ENCODE measurements at places on chromosomes 2 and 18.

DNA sequence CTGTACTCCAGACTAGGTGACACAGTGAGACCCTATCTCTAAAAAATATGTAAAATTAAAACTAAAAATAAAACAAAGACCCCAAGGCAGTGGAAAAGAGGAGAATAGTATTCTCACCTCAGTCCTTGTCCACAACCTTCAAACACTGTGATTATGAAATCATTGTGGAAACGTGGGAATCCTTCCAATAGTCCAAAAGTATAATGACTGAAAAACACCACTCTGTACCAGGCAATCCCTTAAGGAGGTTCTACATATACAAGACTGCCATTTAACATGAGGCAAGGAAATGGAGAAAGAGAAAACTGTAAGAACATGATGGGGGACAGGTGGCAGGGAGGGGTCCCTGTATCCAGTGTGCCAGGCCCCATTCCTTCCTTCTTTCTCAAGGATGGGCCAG lies 66.1 kb downstream of the ACVR1 start:
- no peak for DNase-seq

- DNase-seq = no peak
Measured at GRCh38 chr18:23149570-23149969, 14.3 kb downstream of the CABLES1 start.

GRCh38 chr2:201854221-201854801 lies 48.0 kb downstream of the CDK15 start:
- DNase-seq = no peak

DNA sequence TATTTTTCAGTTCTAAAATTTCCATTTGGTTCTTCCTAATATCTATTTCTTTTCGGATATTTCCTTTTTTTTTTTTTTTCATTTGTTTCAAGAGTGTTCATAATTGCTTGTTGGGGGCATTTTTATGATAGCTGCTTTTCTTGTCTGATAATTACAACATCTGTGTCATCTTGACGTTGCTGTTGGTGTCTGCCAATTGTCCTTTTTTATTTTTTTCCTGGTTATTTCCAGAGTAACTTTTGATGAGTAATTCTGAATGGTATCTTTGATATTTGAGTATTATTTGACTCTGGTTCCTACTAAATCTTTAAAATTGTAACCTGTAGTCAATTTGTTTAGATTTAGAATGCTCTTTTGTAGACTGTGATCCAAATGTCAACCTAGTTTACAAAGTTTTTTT lies 51.3 kb upstream of the CHRNA1 start:
- DNase-seq = no peak

DNA sequence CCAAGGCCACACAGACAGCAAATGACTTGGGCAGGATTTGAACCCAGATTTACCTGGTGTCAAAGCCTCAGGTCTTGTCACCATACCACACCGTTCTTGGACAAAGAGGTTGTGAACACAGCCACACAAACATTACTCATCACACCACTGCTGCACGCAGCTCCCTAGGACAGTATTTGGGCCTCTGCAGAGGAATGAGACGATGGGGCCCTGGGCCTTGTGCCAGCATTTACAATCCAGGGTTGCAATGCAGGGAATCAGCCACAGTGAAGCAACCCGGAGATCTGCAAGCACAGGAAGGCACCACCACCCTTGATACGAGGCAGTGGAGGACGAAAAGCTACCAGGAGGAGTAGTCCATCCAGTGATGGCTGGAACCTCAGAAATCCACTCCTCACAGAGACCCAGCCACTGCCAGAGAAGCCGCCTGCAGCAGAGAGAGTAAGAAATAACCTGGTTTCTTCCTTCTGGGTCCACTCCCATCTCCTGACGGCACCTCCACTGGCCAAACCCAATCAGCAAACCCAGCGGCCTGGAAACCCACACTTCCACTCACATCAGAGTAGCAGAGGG lies 3.7 kb upstream of the MTCL1 start:
- DNase-seq = no peak

- DNase-seq = no peak
Measured at GRCh38 chr18:57576316-57576715, 10.2 kb downstream of the FECH start.

- no peak for DNase-seq
Measured at GRCh38 chr2:213306316-213306942, 22.2 kb downstream of the SPAG16 start.

GRCh38 chr2:49332415-49332814 lies 178.1 kb upstream of the FSHR start:
- DNase-seq = no peak

DNA sequence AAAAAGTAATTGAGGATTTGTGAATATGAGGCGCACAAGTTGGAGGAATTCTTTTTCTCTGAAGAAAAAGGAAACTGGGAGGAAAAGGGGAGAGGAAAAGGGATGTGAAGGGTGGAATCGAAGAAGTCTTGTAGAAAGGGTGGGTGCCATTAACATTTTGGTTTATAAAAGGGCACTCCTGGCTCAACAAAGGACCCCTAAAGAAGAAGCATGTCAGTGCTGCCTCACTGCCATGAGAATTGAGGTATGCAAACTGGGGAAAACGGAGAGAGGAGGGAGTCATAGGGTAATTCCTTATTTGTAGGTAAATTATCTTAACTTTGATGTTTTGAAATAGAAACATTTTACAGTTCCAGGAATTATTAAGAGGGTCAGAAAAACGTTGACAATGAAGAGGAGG lies 207.2 kb downstream of the NAPG start:
- DNase-seq = no peak

GRCh38 chr2:189709501-189710221 lies 35.2 kb downstream of the ANKAR start:
- no peak for DNase-seq

- no peak for DNase-seq
Measured at GRCh38 chr2:182901748-182902147, 35.3 kb upstream of the FRZB start.

DNA sequence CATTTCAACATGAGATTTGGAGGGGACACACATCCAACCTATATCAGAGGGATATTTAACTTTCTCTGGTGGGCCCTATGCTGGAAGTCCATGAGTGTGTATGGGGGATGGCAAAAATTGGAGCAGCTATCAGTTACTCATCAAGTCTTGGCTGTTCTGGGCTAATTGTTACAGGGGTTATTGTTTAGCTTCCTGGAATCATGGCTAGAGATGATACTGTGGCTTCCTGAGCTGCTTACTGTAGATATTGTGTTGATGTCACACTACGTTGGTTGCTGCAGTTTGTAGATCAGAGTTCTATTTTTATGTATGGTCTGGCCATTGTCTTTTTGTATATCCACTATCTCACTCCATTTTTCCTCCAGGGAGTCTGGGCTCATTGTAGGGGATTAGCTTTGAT lies 20.9 kb upstream of the IL1R2 start:
- no peak for DNase-seq

DNA sequence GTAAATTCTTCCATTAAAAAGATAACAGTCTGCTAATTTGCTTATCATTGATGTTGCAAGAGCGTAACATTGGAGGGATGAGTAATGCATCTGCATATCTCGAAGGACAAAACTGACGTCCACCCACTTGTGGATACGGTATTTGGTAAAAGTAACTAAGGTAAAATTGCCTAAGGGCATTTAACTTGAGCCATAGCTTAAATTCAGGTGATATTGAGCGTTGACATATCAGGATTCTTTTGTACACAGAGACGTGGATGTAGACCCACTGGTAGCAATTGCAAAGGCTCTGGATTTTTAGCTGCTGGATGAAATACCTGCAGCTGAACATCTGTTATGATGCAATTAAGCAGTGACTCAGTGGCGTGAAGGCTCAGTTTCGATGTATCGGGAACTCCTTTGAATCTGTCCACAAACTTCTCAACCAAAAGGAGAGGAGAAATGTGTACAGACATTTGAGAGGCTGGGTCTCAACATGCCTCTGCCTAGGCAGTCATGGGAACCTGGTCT lies 119.3 kb downstream of the SPTBN1 start:
- DNase-seq = no peak

- DNase-seq = no peak
Measured at GRCh38 chr2:206054952-206055351, 31.0 kb downstream of the INO80D start.

- DNase-seq = peak; percentile 89
Measured at GRCh38 chr18:11149441-11150270, at the start of gene PIEZO2. PIEZO2 (minus strand) TSS chr18:11149569; CDS start chr18:11148588, 981 bp downstream.

DNA sequence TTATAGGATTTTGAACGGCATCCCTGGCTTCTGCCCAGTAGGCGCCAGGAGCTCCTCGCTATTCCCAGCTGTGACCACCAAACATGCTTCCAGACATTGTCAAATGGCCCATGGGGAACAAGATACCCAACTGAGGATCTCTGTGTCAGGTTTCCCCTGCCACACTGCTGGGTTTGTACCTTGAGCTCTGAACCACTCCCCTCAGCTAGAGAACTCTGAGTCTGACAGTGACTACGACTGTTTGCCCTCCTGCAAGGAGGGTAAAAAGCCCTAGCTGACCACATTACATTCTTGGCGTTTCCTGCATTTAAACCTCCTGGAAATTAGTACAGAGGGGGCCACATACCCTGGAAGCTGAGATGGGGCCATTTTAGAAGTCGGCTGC lies 12.4 kb downstream of the LRRFIP1 start:
- DNase-seq = no peak

DNA sequence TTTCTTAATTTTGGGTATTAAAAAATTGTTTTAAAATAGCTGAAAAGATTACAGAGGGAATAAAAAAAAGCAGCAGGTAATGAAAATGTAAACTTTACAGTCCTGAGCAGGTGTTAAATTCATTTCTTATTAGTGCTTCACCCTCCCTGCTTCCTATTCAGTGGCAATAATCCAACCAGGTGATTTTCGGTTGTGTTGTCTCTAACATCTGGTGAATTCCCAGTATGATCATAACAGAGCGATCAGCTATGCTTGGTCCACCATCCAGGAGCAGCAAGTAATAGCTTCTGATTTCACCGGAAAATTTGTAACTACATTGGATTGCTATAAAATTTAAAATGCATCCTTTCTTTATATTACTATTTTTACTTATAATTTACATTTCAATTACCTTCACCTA lies 673.1 kb downstream of the SOCS6 start:
- DNase-seq = no peak

DNA sequence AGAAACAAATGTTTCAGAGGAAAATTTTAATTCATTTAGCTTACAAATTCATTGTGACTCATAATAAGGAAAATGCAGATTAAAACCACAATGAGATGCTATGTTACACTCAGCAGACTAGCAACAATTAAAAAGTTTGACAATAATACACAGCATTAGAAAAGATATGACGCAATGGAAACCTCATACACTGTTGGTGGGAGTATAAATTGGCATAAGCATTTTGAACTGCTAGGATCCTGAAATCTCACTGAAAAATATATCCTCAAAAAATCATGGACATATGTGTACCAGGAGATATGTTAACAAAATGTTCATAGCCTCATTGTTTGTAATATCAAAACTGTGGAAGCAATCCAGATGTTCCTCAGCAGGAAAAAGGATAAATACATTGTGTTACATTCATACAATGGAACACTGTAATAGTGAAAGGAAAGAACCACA lies 13.7 kb downstream of the CALCRL start:
- DNase-seq = no peak

DNA sequence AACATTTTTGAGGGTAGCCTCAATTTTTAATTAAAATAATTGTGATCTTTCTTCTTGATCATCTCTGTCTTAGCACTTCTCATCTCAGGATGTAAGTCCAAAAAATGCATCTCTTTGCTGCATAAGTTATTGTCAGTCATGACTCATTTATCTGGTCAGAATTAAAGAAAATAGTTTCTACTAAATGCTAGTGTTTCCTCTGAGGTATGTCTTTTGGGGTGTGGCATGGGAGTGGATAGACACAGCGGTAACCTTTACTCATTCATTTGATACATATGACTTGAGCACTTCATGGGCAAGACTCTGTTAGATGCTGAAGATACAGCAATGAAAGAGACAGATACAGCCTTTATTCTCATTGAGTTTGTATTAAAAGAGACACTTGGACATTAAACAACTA lies 284.7 kb downstream of the IRS1 start:
- no peak for DNase-seq

- DNase-seq = no peak
Measured at GRCh38 chr18:43420950-43421349, 143.7 kb upstream of the SYT4 start.

DNA sequence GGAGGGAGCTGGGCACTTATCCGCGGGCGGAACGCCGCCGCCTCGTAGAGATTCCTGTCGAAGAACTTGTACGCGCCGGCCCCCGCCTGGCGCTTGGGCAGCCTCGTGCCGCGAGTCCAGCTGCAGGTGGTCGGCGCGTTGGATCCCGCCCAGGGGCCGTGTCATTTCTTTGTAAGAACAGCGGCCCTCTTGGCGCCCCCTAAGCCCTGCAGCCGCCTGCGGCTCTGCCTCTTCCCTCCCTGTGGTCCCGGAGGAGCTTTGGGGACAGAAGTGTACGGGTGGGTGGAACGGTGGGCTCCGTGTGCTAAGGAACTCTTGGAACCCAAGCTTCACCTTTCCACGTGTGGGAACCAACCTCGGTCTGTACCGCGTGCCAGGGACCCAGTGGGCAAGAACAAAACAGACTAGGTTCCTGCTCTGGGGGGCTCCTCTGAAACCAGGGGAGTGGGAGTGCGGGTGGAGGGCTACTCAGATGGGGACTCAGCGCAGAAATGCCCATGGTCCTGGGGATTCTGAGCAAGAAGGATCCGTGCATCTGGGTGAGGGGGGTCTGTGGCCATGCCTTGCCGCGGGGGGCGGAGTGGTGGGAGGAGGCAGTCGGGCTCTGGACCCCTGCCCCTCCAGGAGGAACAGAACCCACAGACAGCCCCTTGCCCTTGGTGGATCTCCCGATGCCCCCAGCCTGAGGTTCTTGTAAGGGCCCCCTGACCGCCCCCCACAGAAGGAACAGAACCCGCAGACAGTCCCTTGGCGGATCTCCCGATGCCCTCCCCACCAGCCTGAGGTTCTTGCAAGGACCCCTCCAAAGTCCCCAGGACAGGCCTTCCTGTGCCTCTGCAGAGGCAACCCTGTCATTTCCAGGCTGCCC lies 1.5 kb downstream of the GPC1 start:
- DNase-seq = peak; percentile 48

GRCh38 chr2:219997341-219997851 lies 370.0 kb downstream of the SLC4A3 start:
- peak; percentile 72 for DNase-seq

- DNase-seq = no peak
Measured at GRCh38 chr2:10359246-10359645, 56.5 kb downstream of the HPCAL1 start.

- no peak for DNase-seq
Measured at GRCh38 chr2:223936862-223937326, 8.2 kb downstream of the WDFY1 start.

- no peak for DNase-seq
Measured at GRCh38 chr18:76564655-76565237, 69.7 kb upstream of the ZNF516 start.

DNA sequence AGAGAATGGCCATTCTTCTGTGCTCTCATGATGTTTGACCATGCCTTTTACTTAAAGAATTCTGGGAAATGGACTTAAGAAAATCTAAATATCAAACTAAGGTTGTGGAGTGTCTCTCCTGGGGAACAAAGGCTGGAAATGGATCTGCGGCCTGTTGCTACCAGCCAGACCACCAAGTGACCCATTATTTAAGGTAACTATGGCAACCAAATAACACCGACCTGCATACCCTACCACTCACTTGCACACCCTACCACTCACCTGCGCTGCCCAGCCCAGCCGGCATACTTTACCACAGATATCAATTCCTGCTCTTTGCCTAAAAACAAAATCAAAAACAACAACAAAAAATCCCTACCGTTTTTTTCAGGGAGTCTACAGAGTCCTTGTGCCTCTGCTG lies 203.2 kb downstream of the NBAS start:
- no peak for DNase-seq

GRCh38 chr2:20421988-20422370 lies 24.9 kb upstream of the RHOB start:
- DNase-seq = no peak

GRCh38 chr2:98572676-98573075 lies 35.6 kb downstream of the COA5 start:
- no peak for DNase-seq

Data from nephron progenitor cell (in vitro differentiated cells).